ENCODE measurements at places on chromosomes 7 and 10. TPM values are rescaled to one million over a fixed set of nuclear protein-coding genes. Genes with fewer than 3 reads are reported as not detected.
A peak's percentile ranks its signal among the peaks of the same experiment; 100 is the strongest.

Gene ZNF853
- total RNA-seq = not detected

Gene TMEM229A
- total RNA-seq = not detected

Gene H2BK1
- total RNA-seq = not detected

Gene JAZF1
- 21.6 TPM for total RNA-seq

GRCh38 chr10:132120734-132121510, 55.2 kb downstream of the JAKMIP3 start:
- no peak for DNase-seq

- no peak for DNase-seq
Measured at GRCh38 chr7:31186202-31186601, 134.1 kb downstream of the ADCYAP1R1 start.

DNA sequence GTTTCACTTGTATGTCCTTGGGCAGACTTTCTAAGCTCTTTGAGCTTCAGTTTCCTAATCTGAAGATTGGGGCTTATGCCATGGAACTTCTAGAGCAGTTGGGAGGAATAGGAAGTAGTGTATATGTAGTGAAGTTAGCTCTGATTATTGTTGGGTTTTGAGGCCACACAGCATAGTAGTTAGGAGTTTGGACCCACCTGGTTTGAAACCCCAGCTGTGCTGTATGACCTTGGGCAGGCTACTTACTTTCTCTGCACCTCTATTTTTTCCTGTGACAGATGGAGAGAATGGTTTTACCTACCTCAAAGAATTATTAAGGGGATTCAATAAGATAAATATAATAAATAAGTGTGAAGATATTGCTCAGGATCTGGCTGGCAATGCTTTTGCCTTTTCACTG, 61.4 kb upstream of the ADRB1 start:
- DNase-seq = no peak

DNA sequence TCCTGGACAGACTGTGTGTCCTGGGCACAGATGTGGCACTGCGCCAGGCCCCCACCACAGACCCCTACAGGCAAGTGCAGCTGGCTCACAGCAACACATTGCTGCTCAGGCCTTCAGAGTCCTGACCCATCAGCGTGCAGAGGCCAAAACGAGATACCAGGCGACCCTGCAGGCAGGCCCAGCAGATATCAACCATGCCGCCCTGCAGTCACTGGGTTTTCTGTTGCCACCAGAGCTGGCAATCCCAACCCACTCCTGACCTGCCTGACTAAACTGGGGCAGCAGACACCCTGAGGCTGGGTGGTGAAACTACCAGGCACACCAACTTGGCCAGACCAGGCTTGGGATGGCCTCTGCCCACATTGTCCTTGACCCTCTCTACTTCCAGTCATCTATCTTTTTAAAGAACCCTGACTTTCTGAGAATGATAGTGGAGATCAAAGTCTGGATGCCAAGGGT, 20.3 kb downstream of the ZCCHC24 start:
- no peak for DNase-seq

DNA sequence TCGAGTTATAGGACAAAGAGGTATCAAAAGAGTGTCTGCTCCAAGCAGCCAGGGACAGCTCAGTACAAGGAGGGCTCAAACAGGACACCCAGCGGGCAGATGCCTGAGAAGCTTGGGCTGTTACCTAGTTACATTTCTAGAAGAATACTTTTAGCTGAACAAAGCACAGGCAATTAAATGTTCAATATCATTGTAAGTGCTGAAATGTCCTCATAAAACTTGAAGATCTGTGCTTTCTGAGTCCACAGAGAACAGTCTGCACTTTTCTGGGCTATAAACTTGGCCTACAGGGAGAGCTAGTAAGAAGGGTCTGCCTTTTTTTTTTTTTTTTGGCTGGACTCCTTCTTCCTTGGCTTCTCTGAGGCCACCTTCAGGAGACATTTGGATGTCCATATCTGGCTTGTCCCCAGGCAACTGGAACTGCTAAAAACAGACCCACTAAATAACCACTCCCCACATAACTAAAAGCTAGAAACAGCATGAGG, 123.2 kb downstream of the SLC16A9 start:
- no peak for DNase-seq

DNA sequence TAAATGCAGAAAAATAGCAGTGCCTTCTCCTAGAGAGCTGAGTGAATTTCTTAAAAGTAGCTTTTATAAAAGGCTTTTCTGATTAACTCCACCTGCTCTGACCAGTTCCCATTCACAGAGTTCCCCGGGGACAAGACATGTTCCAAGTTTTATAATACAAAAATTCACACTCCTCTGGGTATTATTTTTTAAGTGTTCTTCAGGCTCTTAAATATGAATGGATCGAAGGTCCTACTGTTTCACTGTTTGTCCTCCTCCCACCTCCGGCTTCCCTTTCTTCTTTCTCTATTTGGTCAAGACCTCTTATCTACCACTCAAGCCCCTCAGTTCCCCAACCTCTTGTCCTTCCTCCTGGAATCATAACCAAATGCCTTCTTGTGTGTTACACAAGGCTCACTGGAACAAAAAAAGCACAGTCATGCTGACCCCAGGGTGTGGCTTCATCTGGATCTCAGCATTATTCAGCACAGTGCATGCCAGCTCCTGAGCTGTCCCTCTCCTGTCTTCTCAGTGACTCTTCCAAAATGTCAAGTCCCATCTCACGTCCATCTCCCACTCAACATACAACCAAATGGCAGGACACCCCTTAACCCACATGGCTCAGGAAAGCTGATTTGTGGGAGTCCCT, 222.4 kb downstream of the SORCS1 start:
- DNase-seq = no peak

DNA sequence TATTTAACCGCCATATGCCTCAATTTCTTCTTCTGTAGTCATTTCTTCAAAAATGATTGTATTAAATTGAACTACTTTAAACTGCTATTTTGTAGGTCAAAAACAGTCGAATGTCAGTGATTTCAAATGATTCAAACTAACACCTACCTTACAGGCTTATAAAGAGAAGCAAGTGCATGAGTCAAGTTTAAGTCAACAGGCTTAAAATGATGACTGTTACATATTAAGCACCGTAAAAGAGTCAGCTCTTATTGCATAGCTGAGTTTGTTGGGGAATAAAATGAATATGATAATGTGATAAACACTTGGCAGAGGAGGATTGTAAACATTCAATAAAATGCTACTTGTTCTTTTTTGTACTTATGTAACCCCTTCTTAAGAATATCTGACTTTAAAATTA, 90.1 kb upstream of the ANKRD1 start:
- peak; percentile 26 for DNase-seq

DNA sequence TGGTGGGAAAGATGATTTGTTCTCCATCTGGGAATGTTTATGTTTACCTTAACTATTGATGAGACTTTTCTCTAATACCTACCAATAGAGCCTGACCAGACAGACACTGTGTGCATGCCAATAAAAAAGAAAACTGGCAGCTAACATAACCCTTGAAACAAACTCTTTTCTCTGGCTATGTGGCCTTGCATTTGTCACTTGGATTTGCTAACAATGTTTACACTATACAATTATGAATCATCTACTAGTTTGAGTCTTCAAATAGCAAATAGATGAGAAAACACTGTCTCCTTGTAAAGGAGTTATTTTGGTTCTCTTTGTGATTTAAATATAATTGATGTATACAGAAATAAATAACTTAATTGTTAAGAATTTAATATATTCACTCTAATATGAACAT, 273.1 kb downstream of the SEMA3D start:
- DNase-seq = peak; percentile 38

GRCh38 chr7:114941692-114942091, 19.8 kb downstream of the MDFIC start:
- DNase-seq = no peak

GRCh38 chr10:130350996-130351395, 214.8 kb downstream of the GLRX3 start:
- no peak for DNase-seq

DNA sequence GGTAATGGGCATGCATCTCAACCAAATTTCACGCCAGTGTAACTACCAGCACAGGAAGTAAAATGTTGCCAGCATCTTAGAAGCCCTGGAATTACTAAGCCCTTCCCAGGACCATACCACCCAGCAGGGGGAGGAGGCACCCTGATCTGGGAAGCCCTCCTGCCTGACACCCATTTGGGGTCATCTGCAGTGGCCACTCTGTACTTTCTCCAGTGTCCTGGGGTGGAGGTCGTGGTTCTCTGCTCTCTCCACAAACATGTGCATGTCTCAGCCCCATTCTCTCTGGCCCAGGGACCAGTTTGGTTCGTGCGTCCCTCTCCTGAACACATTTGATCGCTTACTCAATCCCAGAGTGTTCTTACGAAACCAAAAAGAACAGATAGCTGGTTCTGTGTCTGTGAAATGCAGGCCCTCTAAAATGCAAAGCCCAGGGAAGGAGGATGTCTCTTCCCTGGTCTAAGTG, 9.4 kb upstream of the LRRC27 start:
- no peak for DNase-seq

DNA sequence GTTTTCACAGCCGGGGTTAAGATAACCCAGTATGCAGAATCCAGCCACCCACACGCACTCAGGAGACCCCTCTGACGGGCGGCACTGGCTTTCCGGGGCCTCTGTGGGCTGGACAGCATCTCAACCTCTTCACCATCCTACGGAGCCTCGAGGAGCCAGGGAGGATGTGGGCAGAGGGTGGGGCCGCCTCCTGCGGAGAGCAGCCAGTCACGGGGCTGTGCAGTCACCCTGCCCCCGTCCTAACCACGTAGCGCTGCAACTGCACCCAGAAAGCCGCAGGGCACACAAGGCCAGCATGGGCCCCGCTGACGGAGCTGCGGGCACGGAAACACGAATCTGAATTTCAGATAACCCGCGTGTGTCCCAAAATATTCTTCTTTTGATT, 270.3 kb downstream of the ELFN1 start:
- DNase-seq = no peak

DNA sequence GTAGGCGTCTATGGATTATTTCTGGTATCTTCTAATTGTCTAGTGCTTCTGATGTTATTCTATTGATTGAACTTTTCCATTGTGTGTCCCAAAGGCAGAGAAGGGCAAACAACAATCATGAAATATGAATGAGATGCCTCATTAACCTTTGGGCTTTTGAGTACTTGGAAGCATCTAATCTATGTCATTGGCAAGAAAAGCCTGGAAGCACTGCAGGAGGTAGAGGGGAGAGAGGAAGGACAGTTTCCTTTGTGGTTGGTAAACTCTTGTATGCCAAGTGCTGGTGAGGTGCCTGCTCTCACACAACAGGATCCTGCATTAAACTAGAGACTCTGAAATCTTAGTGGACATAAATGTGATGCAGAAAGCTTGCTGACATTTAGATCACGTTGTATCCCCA, 155.2 kb upstream of the TPK1 start:
- no peak for DNase-seq

DNA sequence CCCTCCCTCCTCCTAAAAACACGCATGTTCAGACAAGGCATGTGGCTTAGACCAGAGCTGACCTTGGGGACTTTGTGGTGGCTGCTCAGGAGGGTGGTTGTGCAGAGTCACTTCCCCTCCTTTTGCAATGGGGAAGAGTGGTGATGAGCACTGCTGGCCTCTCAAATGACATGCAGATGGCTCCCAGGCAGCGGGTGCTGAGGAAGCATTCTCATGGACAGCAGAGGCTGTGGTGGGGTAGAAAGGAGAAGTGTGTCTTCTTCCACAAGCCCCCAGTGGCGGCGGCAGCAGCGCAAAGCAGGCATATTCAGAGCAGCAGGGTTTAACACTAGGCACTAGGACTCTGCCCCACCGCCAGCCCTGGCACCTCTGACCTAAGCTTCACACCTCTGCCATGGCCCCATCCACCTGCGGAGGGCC, 105.9 kb upstream of the ANLN start:
- DNase-seq = no peak

All from HFFc6 (cell line).